NCI-H1694 treated with DMSO at 0.1 percent for 48 hours (cell line): ENCODE measurements at places on chromosomes 4 and X.

DNA sequence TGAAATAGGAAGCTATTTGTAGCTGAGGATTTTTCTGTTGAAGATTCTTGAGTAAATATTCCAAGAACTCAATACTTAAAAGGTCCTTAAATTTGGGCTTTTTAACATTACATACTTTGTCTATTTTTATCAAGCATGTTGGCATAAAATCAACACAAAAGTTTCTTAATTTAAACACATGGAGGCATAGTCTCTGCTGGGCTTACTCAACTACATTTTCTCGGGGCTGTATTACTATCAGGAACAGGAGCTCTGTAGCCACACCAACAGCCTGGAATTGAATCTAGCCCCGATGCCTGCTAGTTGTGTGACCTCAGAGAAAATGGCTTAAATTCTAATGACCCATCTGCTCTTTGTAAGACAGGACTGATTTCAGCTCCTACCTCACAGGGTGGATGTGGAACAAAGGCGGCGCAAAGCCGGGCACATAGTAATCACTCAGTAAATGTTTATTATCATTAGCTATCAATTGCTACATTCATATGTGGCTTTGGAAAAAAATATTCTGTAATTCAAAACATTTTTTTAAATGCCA lies 207.0 kb downstream of the NSUN7 start:
- DNase-seq: no peak

- no peak for DNase-seq
Observed at GRCh38 chr4:164484551-164484950, 269.4 kb upstream of the SMIM31 start.

DNA sequence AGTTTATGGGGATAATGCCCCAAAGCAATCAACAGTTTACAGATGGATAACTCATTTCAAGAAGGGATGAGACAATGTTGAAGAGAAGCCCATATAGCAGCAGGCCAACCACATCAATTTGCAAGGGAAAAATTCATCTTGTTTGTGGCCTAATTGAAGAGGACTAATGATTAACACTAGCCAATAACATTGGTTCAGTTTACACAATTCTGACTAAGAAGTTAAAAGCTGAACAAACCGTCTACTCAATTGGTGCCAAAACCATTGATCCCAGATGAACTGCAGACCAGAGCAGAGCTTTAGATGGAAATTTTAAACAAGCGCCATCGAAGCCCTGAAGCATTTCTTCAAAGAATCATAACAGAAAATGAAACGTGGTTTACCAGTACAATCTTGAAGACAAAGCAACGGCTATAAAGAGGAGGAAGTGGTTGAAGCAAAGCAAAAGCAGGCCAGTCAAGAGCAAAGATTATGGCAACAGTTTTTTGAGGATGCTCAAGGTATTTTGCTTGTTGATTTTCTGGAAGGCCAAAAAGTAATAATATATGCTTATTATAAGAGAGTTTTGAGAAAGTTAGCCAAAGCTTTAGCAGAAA lies 20.5 kb upstream of the BLTP1 start:
- no peak for DNase-seq

GRCh38 chrX:39969099-39969818 lies 128.5 kb downstream of the BCOR start:
- no peak for DNase-seq

DNA sequence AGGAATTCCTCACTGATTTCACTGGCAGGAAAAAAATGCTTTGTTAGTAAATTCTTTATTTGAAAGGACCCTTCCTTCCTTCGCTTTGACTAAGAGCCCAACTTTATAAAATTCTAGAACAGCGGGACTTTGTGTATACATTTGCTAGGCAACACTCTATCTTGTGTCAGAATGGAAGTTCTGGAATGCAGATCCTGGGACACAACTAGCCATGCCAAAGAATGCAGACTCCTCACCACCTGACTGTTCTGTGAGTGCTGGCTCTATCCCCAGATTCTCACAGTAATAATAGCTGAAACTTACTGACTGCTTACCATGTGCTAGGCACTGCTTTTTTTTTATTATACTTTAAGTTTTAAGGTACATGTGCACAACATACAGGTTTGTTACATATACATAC lies 73.3 kb upstream of the ZDHHC15 start:
- DNase-seq: no peak

GRCh38 chrX:23811108-23811651 lies 28.2 kb downstream of the SAT1 start:
- no peak for DNase-seq
